ENCODE measurements at places on chromosomes 5 and 9.

DNA sequence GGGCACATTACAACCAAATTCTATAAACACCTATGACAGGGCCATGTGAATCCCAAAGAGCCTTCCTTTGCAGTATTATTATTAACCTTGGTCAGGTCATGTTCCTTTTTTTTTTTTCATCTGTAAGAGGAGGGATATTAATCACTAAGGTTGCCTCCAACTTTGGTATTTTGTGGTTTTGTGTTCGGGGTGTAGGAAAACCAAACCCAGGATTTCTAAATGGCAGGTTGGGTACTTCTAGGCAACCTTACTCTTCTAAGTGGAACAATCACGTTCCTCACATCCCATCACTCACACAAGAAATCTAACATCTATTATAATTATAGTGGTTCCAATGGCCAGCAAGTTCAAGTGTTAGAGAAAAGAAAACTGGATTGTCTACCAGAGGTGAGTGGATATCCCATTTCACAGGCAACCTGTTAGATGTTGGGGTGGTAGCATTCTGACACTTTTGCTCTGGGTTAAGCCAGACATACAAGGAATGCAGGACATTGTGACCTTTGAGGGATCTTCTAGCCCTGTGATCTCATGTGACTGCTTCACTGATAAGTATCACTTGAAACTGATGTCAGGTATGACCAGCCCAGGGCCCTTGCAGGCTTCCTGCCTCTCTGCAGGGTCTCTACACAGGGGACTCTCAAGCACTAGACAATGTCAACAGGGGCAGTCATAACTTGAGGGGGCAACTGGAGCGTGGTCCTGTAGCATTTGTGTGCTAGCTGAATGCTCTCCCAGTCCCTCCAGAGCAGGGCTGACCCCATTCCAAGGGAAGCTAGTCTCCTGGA, 126.2 kb upstream of the VLDLR start:
- no peak for DNase-seq

GRCh38 chr9:132880324-132880661, 1.6 kb downstream of the SPACA9 start:
- no peak for DNase-seq

GRCh38 chr5:31383734-31384133, 148.2 kb downstream of the DROSHA start:
- no peak for DNase-seq

DNA sequence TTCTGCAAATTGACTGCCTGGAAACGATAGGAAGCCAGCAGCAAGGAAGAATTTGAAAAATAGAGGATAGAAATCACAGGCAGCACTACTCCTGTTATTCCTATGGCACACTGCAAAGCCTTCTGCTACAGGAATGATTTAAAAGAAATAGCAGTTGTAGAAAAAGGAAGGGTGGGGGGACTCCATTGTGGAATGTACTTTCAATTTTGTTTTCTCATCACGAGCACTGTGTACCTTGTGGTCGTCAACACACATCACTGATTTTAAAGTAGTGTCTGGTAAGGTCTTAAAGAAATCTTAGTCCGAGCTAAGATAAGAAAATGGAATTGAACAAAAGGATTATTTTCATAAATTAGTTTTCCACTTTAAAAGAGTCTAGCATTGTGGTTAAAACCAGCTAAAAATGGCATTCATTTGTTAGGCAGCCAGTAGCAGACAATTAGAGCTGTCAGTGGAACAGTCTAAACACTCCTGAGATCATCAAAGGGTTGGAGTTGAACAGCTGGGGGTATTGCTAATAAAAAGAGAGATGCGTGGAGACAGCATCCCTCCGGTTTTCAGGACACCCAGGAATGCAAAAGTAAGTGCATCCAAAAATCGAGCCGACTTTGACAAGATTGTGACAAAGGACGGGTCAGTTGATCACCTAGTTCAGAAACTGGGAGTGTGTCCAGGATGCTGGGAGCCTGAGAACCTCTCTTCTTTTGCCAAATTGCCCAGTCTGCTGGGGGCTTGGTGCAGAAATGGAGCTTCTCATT, 97.8 kb upstream of the WWC1 start:
- no peak for DNase-seq

DNA sequence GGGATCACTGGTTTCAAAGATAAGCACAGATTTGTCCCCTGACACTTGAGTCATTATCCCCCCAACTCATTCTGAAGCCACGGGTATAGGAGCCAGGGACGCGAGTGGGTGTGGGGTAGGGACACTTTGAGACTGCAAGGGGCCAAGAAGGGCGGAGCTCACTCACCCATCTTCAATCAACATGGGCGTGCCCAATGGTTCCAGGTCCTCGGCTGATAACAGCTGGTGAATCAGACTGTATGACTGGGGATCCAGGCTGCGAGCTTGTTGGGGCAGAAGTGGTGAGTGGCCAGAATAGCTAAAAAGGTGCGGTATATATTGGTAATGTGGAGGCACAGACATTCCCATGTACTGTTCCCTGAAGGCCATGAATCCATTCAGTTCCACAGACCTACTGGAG, 30.7 kb upstream of the NR5A1 start:
- no peak for DNase-seq

DNA sequence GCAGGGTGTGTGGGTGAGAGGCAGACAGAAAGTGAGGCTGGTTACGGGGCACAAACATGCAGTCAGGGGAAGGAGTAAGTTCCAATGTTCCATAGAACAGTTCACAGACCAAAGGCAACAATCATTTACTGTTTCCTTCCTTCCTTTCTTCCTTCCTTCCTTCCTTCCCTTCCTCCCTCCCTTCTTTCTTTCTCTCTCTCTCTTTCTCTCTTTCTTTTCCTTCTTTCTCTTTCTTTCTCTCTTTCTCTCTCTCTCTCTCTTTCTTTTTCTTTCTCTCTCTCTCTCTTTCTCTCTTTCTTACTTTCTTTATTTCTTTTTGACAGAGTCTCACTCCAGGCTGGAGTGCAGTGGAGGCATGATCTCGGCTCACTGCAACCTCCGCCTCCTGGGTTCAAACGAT, 125.8 kb upstream of the LPCAT1 start:
- no peak for DNase-seq

- no peak for DNase-seq
Observed at GRCh38 chr9:85156652-85157051, 487.1 kb downstream of the NTRK2 start.

DNA sequence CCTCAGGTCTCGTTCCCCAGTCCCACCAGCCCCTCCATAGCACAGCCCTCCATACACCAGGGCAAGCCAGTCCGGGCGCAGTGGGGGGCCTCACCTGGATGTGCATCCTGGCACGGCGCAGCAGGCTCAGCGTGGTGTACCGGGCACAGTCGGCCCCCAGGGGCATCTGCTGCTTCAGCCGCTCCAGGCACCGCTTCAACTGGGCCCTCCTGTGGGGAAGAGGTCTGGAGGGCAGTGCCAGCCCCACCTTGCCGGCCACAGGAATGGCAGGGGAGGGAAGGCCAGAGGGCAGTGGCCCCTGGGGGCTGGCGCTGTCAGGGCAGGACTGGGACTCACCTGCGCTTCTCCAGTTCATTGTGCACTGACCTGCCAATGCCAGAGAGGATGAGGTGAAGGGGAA, 1.4 kb downstream of the MXD3 start:
- no peak for DNase-seq

DNA sequence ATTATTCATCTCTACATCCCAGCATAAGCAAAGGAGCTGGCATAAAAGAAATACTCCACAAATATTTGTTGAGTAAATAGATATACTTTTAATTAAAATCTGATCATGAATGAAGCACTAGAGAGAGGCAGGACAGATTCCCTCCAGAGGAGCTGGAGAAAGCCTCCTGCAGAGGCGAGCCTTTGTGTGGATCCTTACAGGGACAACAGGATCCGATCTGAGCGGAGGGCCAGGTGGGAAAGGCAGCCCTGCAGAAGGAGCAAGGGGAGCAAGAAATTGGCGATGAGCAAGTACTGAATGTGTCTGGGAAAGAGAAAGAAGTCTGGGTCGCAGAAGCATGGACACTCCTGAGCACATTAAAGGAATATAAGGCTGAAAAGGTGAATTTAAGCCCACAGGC, 69.4 kb downstream of the EBF1 start:
- no peak for DNase-seq

- no peak for DNase-seq
Observed at GRCh38 chr9:114235033-114235661, 79.8 kb downstream of the COL27A1 start.

- DNase-seq, result no peak
Observed at GRCh38 chr9:95757439-95757838, 118.1 kb upstream of the ERCC6L2 start.

DNA sequence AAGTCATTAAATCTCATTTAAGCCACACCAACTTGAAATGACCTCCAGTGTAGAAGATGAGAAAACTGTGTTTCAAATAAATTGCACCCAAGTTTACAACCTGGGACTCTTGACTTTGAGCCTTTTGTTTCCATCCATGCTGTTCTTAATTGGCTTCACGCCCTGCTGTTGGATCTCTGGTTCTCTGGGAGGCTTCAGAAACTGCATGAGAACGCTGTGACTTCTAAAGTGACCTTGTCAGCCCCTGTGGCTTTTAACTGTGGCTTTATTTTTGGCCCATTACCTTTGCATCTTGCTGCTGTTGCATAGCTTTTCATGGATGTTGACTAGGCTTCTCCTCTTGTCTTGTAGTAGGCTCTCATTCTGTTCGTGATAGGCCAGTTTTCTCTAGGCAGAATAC, 29.3 kb downstream of the TNFAIP8 start:
- DNase-seq, result no peak

DNA sequence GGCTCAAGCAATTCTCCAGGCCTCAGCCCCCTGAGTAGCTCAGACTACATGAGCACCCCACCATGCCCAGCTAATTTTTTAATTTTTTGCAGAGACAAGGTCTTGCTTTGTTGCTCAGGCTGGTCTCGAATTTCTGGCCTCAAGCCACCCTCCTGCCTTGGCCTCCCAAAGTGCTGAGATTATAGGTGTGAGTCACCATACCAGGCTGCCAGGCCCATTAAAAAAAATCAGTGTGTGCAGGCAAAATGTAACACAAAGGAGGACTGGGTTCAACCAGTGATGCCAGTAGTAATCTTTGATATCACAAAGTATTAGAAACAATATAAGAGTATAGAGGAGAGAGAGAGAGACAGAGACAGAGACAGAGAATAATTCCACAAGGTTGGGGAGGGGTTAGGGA, 322.7 kb downstream of the MSX2 start:
- DNase-seq, result no peak

DNA sequence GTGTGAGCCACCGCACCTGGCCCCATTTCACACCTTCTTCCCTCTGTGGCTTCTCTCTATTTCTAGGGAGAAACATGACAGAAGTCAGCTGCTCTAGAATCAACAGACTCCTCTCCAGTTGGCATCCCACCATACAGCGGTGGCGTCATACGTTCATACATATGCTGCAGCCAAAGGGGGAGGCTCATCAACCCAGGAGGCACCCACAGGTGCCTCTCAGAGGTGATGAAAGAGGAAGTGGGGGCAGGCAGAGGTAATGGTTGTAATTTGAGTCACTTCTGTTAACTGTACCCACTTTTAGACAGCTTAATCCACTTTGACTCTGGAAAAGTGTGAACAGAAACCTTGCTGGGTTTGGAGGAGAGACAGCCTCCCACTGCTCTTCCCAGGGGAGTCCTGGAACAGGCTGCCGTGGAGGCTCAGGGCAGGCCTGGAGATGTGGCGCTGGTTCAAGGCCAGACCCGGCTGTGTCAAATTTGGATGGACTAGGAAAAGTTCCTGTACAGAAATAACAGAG, 47.3 kb upstream of the SUB1 start:
- DNase-seq, result no peak

GRCh38 chr5:2003690-2004365, 121.1 kb upstream of the IRX4 start:
- no peak for DNase-seq

- DNase-seq, result no peak
Observed at GRCh38 chr9:84305497-84306131, 34.9 kb downstream of the SLC28A3 start.

- no peak for DNase-seq
Observed at GRCh38 chr5:164359260-164360255, 854.1 kb downstream of the MAT2B start.

DNA sequence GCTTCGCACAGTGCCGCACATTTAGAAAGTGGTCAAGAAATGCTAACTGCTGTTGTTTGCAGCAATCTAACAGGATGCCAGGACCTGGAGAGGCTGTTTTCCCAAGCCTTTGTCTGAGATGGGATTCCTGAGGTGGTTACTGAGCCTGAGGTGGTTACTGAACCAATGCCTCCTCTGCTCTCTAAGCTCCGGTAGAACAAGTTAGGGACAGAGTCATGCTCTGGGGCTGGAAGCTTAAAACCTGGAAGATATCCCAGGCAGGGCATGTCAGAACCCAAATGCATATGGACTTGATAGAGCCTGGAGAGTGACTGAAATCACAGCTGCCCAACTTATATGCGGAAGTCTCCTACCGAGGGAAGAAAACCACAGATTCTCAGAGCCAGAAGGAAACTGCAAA, 46.5 kb upstream of the FAT2 start:
- DNase-seq, result no peak

DNA sequence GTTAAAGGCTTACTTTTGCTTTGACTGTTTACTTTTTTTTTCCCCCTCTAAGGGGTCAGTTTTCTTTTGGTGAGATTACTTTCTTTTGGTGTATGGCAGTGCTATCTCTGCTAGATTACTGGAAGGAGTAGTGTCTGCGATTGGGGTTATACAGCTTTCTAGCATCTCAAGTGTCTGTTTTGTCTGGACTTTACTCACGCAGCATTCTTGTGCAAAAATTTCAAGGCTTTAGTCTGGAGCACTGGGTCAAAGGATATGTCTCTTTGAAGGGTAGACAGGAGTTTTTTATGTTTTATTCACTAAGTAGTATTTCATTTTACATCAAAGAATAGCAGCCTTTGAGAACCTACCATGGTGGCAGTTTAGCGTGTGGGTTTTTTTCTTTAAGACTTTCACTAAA, 52.6 kb downstream of the NDUFS4 start:
- no peak for DNase-seq

DNA sequence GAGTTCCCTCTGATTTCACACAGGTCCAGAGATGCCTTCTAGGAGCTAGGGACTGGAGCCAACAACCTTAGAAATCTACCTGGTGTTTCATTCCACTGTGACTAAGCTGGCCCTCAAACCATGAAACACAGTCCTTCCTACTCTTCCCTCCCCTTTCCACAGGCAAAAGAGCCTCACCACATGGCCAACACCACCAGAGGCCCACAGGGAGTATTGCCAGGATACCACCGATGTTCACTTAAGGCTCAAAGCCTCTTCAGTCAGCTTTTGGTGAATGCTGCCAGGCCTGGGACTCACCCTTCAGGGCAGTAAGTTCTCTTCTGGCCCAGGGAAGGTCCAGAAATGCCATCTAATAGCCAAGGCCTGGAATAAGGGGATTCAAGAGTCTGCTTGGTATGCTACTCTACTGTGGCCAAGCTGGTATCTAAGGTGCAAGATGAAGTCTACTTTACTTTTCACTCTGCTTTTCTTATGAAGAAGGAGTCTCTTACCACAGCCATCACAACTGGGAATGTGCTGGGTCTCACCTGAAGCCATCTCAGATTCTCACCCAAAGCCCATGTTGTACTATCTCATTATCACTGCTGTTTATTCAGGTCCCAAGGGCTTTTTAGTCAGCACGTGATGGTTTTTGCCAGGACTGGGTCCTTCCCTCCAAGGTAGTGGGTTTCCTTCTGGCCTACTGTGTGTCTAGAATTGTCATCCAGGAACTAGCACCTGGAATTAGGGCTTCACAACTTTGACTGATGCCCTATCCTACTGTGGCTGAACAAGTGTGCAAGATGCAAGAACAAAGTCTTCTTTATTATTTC, 1018.4 kb downstream of the TAF11L14 start:
- no peak for DNase-seq

Data from NCI-H1048 (cell line).